Eye (tissue), 1 donor: ENCODE measurements at places on chromosomes 7 and 10.
A peak's percentile ranks its signal among the peaks of the same experiment; 100 is the strongest.

GRCh38 chr10:131846240-131847101 lies 54.3 kb upstream of the PPP2R2D start:
- no peak for DNase-seq

DNA sequence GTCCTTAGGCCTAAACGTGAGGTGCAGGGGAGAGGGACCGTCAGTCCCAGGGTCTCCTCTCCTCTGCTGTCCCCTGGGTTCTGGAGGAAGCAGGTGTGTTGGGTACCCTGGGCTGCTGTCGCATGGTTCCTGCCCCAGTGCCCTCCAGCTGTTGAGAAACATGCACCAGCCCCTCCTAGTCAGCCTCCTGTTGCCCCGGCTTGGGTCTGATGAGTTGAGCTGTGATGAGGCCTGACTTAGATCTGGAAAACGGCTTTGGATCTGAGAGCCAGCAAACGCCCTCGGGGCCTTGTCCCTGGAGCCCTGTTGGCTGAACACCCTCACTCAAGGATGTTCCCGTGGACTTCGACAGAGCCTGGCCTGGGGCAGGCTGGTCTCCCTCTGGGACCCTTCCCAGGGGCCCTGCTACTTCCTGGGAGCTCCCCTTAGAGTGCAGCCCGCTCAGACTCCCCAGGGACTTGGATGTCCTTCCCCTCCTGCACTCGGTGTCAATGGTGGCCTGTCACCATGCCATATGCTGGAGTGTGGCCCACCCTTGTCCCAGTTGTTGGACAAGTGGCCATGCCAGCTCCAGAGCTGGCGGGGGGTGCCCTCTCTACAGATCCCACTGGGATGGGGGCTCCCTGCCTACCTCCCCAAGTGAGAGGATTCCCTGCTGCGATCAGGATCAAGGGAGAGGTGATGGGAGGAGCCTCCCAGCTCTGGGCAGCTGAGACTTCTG lies 12.3 kb downstream of the ZNF316 start:
- DNase-seq, result no peak

- DNase-seq, result no peak
These were observed 1034.2 kb upstream of the C7orf33 start for GRCh38 chr7:147556317-147556716.

DNA sequence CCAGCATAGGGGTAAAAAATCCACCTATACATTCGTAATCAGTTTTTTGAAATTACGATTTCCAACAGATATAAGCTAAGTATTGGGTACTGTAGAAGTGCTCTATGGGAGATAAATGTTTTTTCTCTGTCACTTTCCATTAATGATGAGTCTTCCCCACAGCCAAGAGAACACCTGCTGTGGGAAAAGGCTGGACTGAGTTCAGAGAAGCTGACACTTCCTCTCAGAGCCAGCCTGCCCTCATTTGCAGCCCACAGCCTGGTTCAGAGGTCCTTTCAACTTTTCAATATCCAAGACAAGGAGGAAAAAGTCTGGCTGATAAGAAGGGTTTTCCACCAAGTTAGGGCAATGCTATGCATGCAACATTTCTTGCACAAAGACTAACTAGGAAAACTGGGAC lies 64.5 kb upstream of the DNAJB12 start:
- DNase-seq, result peak; percentile 53

DNA sequence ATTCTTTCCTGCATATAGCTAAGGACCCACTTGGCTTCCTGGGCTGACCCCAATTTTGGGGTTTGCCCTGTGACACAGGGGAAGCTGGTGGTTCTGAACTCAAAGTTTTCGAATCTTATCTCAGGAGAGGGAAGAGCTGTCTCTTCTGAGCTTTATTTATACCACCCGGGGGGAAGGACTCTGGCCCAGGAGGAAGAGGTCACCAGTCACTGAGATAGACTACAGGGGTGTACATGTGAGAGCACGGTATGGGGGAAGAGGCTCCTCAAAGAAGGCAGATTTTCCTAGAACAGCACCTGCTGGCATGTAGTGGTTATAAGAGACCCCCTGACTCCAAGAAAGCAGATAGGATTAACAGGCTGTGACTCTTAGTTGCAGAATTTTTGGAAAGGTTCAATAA lies 101.8 kb upstream of the ELMO1 start:
- no peak for DNase-seq

GRCh38 chr10:43878386-43878785 lies 229.7 kb upstream of the ZNF32 start:
- no peak for DNase-seq

DNA sequence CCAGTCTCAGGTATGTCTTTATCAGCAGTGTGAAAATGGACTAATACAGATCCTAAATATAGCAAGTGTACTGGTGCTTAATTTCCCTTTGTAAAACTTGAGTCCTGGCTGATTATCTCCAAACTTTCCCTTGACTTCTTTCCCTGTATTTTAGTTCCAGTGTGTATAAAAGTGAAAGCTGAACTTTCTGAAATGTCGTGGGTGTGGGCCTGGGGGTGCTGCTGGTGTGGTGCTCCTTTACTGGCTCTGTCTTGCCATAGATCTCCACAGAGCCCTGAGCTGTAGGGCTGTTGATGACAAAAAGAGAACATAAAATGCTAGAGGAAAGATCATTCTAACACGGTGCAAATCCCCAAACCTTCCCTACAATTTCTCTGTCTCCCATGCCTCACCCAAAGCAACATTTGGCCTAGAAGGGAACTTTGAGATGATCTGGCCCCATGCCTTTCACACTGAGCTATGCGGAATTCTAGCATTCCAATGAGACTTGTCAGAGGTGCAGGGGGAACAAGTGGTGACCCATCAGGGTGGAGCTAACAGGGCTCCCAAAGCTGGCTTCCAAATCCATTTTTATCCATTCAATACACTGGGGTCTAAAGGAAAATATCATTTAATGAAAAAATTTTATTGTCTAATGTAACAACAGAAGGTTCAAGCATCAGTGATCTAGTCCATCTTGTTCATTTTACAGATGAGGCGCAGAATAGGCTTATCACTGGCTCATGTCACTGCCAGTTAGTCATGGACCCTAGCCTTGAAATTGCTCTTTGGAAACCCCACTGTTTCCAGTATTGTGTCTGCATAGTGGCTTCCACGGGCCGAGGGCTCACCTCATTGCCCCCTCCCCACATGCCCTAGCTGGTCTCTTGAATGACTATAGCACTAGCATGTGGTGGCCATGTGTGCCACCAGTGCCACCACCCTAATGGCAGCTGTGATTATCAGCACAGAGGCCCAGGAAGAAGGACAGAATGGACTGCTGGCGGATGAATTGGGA lies 1000.9 kb downstream of the LRMDA start:
- DNase-seq, result peak; percentile 72
